H7 (cell line): ENCODE measurements at places on chromosomes 12 and 14. TPM values are rescaled to one million over a fixed set of nuclear protein-coding genes. Genes with fewer than 3 reads are reported as not detected.

Gene HNRNPC
- total RNA-seq = 1,394 and 2,138 TPM in 2 replicates

Gene RPL10L
- total RNA-seq = not detected in 2 replicates

Gene CLEC12A
- total RNA-seq = not detected in 2 replicates

DNA sequence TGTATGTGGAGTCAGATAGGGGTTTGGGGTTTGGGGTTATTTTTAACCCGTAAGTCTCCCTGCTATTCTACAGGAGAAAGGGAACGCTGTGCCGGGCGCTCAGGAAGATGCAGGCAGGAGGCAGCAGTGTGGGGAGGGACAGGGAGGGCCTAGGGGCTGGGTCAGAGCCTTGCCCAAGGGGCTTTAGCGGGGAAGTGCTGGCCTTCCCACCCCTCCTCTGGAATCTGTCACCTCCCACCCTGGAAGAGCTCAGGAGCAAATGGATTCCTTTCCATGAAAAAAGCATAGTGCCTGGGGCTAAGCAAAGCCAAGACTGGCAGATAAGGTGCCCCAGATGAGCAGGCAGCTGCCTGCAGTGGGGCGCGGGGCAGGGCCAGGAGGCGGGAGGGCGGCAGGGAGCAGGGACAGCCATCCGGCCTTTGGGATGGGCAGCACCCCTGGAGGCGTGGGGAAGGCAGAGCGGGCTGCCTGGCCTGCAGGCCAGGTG lies 7.3 kb upstream of the INF2 start:
- peak; percentile 92 for DNase-seq

GRCh38 chr12:79298506-79298905 lies 392.3 kb downstream of the PAWR start:
- DNase-seq = no peak

DNA sequence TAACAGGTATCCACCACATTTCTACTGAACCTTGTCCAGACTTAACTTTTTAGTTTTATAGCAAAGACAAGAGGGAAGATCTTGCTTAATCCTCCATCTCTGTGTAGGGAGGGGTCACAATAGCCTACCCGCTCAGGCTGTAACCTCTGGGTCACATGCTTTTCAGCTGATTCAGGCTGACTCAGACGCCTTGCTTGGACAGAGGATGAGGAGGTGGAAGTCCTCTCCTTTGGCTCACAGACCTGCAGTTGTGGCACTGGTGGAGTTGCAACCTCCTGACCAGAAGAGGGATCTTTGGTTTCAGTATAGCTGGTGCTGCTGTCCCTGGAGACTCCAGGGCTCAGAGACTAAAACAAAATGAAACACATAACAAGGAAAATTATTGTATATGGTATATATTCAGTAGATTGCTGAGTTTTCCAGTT lies 16.2 kb downstream of the ACIN1 start:
- DNase-seq = no peak

DNA sequence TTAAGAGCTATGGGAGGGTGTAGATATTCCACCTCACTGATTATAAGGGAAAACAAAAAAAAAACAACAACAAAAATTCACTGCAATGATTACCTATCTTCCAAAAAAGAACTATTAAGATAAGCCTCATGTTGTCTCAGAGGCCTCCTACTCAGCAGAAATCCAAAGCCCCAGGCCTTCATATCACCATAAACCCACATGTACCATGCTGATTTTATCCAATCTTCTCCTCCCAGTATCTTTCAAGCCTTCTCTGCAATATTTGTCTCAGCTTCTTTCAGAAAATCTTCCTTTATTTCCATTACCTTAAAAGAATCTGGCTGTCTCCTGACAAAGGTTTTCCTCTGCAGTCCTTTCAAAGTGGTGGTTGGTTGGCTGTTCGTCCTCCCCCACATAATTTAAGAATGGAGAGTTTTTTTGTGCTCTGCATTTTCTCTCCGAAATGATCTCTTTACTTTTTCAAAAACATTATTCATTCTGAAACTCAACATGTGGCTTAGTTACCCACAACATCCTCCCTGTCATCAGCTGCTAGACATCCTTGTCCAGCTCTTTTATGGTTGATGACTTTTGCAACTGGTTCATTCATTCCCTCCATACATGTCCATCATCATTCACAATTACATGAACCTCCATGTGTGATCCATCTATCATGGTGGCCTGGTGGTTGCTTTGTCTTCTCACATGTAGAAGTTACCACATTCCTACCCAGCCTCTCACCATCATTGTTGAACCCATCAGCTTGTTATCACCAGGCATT lies 2.9 kb upstream of the EPYC start:
- no peak for DNase-seq

Gene SERPINA1
- total RNA-seq = 0.18 TPM in 1 of 2 replicates, not detected in the other

Gene PLEKHD1
- total RNA-seq = 0.10 and 0.37 TPM in 2 replicates

Gene PTPN21
- total RNA-seq = 3.5 and 6.1 TPM in 2 replicates
